ENCODE measurements at places on chromosomes 6 and 20.

DNA sequence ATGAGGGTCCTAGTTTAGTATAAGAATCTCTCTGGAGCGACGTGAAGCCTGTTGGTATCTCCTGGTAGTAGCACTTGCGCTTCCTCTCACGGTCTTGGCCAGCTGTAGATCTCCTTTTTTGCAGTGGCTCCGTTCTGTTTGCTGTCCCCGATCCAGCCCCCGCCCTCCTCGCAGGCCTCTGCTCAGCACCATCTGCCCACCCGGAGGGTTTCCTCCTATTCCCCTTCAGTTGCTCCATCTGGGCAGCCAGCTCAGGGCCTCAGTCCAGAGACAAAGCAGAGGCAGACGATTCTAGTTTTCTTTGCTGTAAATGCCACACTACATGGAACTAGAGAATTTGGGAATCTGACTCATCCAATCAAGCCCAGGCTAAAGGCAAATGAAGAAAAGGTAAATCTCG, 126.6 kb downstream of the TIAM2 start:
- no peak for DNase-seq

DNA sequence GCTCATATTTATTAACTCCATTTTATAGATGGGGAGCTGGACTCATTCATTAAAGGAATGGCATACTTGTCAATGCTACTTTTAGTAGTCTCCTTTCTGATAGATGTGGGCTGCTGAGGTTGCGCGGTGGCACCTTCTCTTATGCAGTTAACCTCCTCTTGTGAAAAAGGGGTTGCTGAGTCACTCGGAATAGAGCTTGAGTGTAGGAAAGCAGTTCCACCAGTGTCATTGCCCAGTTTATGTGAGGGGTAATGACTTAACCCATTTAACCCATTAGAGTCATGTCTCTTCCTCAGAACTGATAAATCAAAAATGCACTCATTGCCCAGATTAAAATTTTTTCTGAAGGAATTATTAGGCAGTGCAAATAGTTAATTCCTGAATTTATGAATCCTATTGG, 6.3 kb downstream of the MAPK14 start:
- peak; percentile 28 for DNase-seq

GRCh38 chr6:30819297-30819917, 64.9 kb upstream of the DDR1 start:
- no peak for DNase-seq

GRCh38 chr6:150891888-150892485, 26.5 kb downstream of the MTHFD1L start:
- peak; percentile 60 for DNase-seq

GRCh38 chr20:39699166-39699725, 737.1 kb downstream of the DHX35 start:
- DNase-seq: no peak

DNA sequence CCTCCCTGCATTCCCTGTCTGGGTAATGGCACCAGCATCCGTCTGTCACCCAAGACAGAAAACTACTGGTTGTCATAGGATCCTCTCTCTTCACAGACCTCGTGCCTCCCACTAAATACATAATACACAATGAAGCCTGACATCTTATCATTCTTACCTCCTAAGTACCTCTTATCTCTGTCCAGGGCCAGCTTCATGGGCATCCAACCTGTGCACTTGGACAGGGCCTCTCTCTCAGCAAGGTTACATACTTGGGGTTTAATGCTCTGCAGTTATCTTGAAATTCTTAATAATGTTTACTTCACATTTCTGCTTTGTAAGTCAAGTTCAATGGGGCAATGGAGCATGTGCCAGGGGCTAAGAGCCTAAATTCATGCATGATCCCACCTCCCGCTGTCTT, 30.8 kb upstream of the KLHL31 start:
- DNase-seq: no peak

DNA sequence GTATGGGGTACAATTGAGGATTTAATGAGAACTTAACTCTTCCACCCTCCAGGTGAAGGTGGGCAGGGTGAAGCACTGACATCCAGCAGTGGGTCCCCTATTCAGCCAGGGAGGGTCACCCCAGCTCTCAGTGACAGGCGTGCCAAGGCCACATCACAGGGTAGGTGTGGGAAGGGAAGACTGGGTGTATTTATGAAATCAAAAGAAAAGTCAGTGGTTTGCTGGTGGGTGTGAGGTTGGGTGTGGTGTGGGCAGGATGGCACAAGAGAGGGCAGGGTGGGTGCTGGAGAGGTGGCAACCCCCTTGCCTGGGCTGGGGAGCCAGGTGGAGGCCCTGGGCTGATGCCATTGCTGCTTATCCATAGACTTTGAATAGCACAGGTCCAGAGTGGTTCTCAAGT, 16.6 kb downstream of the SYNDIG1 start:
- DNase-seq: no peak

DNA sequence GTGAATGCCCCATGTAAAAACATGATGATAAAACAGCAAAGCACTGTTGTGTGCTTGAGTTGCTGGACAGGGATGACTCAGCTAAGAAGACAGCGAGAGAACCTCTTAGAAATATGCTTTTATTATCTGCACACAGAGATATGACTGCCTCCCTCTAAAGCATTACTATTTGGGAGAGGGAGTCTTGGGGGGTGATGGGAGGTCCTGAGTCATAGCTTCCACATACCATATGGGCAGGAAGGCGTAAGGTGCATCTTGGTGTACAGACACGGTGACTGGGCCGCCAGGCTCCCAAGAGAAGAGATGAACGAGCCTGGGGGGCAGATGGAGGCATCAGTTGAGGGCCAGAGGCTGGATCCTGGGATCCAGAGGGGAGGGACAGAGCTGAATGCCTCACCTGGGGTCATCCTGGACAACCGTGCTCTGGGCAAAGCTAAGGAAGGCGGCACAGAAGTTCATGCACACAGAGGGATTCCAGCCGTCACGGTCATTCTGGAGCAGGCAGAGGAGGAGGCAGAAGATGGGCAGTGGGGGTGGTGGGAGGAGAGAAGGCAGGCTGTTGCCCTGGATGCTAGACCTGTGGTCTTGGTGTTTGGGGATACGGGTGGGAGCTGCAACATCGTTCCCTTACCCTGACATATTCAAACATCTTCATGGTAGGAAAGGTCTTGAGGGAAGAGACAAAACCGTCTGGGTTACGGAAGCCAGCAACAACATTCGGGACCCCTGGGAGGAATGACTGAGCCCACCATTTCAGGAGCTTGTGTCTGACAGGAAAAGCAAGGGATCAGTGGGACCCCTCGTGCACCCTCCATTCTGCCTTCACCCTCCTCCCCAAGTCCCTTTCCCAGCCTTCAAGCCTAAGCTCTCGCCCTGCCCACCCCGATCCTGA, 2.0 kb downstream of the DXO start:
- no peak for DNase-seq

GRCh38 chr6:140403020-140403419, 1028.6 kb upstream of the CITED2 start:
- no peak for DNase-seq

GRCh38 chr20:63572788-63573646, 1.0 kb downstream of the HELZ2 start:
- DNase-seq: no peak

GRCh38 chr6:137777687-137778075, 89.4 kb upstream of the TNFAIP3 start:
- no peak for DNase-seq
